ENCODE measurements at places on chromosomes 1 and 21.

GRCh38 chr1:183287191-183287675 is 101.2 kb downstream of the LAMC2 start:
- no peak for DNase-seq

GRCh38 chr1:7339953-7340352 is 431.1 kb upstream of the VAMP3 start:
- no peak for DNase-seq

- no peak for DNase-seq
Measured at GRCh38 chr21:46206163-46207005, 22.1 kb upstream of the SPATC1L start.

DNA sequence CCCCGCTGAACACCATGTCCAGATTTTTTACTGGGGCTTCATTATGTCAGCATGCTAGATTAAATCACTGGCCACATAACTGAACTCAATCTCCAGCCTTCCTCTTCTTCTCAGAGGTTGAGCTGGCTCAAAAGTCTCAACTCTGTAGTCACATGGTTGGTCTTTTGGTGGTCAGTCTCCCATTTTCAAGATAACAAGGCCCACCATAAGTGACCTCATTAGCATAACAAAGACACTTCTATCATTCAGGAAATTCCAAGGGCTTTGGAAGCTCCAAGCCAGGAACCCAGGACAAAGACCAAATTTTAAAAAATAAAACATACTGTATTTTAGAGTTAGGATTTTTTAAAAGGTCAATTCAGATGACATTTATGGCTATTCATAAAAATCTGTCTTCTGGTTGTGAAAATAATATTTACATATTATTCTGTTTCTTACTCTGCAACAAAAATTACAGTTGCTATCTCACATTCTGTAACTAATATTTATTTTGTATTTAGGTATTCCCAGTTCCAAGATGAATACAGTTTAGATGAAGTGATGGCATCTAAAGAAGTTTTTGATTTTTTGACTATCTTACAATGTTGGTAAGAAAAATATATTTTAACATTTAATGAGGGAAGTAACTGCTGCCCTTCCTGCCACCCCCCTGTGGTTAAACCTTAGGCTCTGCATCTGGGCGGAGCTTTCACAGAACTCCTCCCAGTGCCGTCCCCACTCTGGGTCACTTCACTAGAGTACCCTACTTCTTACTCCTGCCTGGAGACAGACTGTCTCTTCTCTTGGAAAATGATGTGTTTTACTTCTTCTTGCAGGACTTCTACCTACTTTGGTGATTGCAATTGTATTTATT is 49.3 kb downstream of the SCP2 start:
- no peak for DNase-seq

GRCh38 chr1:112513112-112513870 is 4.5 kb downstream of the WNT2B start:
- no peak for DNase-seq

DNA sequence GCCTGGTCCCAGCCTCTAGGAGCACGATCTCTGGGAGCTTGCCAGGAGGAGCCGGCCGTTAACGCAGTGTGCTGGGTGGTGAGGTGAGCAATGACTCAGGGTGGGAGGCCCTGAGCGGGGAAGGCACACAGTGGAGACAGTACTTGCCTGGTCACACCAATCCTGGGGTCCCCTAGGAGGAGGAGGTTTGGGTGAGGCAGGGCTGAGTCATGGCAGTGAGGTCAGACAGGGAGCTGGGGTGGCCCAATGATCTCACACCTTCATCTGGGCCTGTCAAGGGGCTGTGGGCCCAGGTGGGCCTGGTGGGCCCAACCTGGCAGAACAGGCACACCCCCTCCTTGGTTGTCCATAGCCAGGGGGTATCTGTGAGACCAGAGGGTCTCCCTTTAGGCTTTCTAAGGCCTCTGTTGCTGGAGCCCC is 8.6 kb upstream of the EDN2 start:
- peak; percentile 58 for DNase-seq

GRCh38 chr1:119409731-119410130 is 5.2 kb upstream of the HSD3B2 start:
- no peak for DNase-seq

GRCh38 chr1:176605176-176605575 is 142.2 kb downstream of the PAPPA2 start:
- no peak for DNase-seq

- no peak for DNase-seq
Measured at GRCh38 chr1:112453876-112454275, 54.9 kb upstream of the WNT2B start.

DNA sequence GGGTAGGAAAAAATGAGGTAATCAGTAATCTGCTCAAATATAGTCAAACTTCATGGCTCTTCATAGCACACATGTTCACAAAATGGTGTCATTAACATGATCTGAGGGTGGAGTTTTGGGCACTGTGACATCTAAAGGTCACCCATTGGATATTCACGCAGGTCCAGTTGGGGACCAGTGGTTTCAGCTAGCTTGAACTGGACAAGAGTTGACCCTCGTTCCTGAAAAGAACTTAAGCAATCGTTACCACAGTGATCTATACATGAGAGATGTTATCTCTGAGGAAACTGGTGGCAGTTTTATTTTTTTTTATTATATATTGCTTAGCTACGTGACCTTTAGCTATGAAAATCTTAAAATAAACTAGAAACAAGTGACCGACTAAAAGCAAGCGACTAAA is 3.0 kb upstream of the OR2C3 start:
- DNase-seq, result no peak

DNA sequence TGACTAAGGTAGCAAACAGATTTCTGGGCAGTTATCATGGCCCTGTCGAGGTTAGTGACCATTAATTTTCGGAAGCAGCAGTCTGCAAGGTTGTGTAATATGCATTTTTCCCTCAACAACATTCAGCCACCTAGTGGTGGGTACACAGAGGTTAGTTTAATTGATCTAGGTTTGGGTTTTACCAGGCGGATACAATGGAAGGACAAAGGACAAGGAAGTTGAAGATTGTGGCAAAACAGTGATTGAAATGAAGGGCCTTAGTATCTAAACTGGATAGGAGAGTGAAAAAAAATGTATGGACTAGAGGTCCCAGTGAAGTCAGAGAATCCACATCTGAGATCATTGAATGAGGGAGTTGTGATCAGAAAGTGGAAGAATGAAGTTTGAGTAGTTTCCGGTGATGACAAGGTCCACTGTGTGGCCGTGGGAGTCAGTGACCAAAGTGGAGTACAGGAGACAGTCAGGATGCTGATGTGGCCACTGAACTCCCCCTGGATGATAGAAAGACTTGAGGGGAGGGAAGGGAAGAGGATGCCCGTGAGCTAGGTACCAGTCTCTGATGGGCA is 2.8 kb downstream of the ARMH1 start:
- DNase-seq, result no peak

- no peak for DNase-seq
Measured at GRCh38 chr1:192954705-192955265, 104.4 kb downstream of the UCHL5 start.

DNA sequence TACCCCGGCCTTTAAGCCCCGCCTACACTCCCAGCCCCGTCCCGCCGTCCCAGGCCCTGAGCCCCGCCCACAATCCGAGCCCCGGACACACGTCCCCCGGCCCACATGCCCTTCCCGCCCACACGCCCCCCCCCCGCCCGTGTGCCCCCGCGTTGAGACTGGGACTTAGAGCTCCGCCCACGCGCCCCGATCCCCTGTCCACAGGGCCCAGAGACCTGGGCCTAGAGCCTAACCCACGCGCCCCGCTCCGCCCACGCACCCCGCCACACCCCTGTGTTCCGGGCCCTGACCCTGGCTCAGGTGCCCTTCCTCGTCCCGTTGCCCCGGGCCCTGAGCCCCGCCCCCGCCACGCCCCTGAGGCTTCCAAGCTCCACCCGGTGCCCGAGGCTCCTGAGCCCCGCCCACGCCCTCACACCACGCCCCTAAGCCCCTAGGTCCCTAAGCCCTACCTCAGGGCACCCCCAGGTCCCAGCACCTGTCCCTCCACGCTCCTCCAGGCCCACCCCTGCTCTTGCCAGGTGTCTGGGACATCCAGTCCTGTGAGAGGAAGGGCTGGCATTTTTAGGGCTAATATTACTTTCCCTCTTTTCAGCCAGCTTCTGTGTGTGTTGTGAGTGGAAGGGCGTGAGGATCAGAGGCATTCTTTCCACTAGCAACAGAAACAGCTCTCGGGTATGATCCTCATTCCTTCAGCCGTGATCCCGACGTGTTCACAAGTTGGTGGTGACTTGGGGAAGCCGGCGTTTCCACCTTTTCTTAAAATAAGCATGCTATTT is 552 bp upstream of the GPR157 start:
- peak; percentile 89 for DNase-seq

GRCh38 chr21:25649146-25649545 is 10.1 kb downstream of the JAM2 start:
- no peak for DNase-seq

DNA sequence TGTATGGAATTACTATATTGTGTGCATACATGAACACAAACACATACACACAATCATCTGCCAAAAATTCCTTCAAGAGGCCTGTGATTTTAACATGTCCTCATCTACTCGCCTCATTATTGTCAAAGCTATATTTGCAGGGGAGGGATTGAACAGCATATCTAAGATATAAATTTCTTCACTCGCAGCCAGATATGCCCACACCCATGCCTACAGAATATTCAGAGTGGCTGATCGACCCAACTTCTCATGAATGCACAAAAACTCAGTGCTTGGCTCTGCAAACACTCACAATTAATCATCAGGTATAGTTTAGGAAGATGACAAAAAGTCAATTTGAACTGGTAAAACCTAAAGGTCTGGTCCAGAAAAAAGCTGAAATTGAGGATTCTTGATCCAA is 25.1 kb upstream of the CCN1 start:
- DNase-seq, result no peak
